ENCODE measurements at places on chromosomes 4 and X.

DNA sequence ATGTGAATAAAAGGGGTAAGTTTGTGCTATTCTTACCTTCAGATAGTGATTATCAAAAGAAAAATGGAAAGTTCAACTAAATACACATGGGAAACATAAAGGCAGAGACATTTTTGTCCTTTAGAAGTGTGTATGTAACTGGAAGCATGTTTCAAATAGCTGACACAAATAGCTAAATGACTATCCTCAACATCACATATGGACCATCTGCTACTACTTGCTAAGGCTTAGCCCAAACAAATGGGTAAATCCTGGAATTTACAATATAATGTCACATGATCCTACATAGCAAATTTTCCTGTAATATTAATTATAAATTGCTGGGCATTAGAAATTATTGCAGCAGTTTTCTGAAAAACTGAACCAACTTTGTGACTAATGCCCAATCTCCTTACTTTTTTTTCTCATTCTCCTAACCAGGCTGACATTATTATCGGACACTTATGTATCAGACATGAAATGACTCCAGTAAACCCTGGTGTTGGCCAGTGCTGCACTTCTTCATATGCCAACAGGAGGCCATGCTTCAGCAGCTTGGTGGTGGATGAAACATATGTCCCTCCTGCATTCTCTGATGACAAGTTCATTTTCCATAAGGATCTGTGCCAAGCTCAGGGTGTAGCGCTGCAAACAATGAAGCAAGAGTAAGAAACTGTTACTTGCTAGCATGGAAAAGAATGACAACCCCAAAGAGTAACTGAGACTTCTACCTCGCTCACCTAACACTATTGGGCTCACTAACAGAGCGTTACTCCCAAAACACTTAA is 16.1 kb downstream of the AFP start:
- no peak for DNase-seq

DNA sequence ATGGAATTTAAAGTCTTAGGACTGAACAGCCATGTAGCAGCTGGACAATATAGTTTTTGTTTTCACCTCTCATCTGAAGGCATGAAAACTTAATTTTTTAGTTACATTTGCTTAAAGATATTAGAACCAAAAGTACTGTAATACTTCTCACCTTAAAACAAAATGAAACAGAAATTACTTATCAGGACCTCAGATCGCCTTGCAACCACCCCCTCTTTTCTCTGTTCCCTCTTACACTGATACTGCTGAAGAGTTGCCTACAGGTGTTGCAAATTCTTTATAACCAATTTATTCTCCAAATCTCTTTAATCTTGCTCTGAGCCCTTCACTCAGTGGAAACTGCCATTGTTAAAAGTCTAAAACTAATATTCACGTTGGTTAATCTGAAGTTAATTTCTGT is 145.0 kb downstream of the SPCS3 start:
- DNase-seq = no peak

DNA sequence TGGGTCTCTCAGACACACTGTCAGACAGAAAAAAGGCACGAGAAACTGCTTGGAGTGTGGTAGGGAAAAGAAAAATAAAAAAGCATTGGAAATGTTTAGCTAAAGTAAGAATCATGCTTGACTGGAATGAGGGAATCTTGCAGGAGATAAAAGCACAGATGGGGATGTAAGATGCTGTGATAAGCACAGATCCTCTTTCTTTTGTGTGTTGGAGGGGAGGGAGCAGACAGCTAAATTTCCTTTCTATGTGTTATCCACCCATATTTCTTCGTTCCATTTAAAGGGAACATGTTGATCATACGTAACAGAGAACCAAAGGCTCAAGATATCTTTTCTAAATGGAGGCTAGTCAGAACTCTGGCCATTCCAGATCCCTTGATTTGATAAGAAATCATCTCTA is 614.0 kb upstream of the LCORL start:
- DNase-seq = no peak

DNA sequence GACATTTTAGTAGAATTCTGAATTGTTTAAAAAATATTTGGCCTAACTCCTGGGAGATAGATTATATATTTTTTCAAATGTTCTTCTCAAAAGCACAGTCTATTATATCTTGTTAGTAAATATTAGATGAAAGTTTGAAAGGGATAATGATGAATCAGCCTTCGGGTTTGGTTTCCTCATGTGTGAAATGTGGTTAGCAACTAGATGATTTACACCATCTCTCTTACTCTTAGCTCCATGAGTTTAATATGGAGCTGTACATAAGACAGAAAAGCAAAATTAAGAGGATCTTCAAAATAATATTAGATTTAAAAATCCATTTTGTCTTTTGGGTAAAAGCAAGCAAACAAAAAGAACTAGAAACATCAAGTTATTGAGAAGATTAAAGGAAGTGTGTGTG is 120.8 kb upstream of the SFRP2 start:
- no peak for DNase-seq

All from LNCaP clone FGC (cell line).